ENCODE measurements at places on chromosomes 6 and 20. TPM values are rescaled to one million over a fixed set of nuclear protein-coding genes. Genes with fewer than 3 reads are reported as not detected.

DNA sequence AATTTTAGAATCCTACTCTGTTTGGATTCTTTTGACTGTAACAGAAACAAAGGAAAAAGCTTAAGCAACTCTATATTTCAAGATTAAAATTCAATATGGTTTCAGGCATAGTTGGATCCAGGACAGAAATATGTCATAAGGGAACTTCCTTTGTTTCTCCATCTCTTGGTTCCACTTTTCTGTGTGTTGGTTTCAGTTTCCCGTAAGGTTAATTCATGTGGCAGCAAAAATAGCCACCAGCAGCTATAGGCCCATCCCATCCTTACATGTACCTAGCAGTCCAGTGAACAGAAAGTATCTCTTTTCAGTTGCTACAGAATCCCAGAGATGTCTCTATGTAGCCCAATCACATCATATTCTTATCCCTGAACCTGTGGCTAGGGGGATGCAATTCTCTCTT is 8.8 kb upstream of the FAM8A1 start:
- no peak for DNase-seq

Gene MYT1
- not detected for total RNA-seq

DNA sequence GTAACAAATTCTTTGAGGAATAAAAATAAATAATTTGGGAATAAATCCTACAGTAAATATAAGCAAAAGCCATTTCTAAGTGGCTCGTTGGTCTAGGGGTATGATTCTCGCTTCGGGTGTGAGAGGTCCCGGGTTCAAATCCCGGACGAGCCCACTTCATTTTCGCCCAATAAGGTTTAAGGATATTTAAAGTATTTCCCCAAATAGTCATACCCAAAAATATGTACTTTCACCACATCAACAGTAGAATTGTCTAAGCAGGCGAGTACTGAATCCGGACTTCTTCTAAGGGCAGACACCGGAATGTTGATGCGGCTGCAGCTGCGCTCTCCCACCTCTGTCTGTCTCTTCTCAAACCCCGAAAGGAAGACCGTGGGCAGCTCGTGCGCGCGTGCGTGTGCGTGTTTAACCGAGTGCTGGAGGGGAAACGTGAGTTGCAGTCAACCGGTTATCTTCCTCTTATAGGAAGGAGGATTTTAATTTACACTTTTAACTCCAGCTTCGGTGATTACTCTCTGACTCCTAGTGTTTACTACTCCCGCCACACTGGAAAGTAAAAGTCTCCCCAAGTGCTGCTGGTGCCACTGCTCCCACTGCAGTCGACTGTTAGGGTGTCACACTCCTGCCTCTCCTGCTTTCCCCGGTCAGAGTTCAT is 155.7 kb upstream of the PRSS16 start:
- DNase-seq = peak; percentile 81

Gene ZNF334
- total RNA-seq = 0.30 TPM

- DNase-seq = no peak
Measured at GRCh38 chr20:20267685-20268370, 100.1 kb upstream of the INSM1 start.

Gene C6orf15
- 0.91 TPM for total RNA-seq

- DNase-seq = peak; percentile 89
Measured at GRCh38 chr20:10113746-10114145, 79.0 kb downstream of the ANKEF1 start.

GRCh38 chr6:93735099-93735498 is 315.7 kb upstream of the EPHA7 start:
- no peak for DNase-seq

DNA sequence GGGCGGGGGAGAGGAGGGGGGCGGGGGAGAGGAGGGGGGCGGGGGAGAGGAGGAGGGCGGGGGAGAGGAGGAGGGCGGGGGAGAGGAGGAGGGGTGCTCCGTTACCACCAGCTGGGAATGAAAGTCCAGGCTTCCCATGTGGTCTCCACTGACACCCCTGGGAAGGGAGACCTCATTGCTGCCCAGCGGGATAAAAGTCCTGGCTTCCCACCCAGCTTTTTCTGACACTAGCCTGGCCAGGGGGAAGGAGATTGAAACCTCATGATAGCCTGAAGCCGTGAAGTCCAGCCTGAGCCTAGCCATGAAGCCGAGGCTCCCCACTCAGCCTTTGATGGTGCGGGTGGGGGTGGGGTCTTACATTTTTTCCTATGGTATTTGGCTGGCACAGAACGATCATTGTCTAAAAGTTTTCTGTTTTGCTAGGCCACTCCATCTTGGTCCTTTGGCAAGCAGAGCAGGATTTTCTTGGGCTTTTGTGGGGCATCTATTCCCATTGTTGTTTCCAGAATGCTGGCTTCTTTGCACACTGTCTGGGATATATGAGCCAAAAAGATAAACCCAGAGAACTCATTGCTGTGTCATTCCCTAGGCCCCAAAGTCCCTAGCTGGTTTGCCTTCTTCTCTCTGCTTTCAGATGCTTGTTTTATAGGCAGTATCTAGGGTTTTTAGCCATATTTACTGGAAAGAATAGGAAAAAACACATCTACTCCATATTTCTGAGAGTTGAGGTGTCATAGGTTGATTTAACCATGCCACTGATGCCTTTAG is 67.9 kb upstream of the RNF24 start:
- no peak for DNase-seq

DNA sequence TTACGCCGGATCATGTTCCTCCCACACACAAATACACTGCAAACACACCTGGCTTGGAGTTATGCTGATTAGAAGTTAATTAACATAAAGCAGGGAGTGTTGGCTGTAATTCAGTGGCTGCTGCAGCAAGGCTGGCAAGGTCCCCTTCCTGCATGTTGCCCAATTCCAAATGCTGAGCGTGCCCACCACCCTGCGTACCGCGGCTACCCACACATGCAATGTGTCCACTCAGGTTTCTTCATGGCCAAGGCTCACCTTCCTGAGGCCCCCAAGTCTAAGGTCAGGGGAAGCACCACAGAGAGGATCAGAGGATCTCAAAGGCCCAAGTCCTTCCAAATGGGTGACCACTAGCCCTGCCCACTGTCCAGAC is 11.6 kb upstream of the PRND start:
- no peak for DNase-seq

- no peak for DNase-seq
Measured at GRCh38 chr20:46994341-46994740, 99.7 kb downstream of the EYA2 start.

Gene RSPH9
- not detected for total RNA-seq

Gene RIPOR3
- total RNA-seq = not detected

DNA sequence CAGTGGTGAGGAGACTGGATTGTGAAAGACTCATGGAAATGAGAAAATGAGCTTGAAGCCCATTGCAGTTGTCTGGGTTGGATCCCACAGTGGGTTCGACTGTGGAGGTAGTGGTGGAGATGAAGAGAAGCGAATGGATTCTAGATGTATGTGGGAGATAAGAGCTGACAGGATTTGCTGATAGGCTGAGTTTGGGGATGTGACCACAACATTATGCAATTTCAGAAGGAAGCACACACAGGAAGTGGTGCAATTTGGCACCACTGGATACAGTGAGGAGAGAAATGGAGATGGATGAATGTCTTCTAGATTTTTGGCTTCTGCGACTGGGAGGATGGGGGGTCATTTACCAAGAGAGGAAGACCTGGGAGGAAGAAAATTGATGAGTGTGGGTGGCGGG is 64.4 kb upstream of the MAFB start:
- no peak for DNase-seq

- peak; percentile 16 for DNase-seq
Measured at GRCh38 chr20:21048841-21049273, 57.3 kb downstream of the LINC00237 start.

Gene MKKS
- 9.8 TPM for total RNA-seq

Gene CRISP2
- total RNA-seq = not detected

Gene CLDN20
- total RNA-seq = not detected

GRCh38 chr6:167650730-167651317 is 175.9 kb upstream of the AFDN start:
- no peak for DNase-seq

All from MG63 (cell line).